ENCODE measurements at places on chromosomes 1 and 21.

DNA sequence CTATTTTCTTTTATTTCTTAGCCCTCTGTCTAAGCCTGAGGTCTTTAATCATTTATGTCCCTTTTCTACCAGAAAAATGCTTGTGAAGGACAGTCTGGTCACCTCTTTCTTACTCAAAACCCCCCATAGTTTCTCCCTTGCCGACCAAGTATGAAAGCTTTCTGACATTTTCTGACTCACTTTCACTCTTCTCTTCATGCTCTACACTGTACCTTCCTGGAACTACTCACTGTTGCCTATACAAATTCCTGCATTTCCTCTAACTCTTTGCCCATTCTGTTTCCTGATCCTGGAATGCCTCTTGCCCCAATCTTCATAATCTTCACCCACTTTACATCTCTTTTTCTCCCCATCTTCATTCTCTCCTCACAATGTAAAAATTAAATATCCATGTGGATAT, 380.0 kb downstream of the HHIPL2 start:
- DNase-seq: no peak

DNA sequence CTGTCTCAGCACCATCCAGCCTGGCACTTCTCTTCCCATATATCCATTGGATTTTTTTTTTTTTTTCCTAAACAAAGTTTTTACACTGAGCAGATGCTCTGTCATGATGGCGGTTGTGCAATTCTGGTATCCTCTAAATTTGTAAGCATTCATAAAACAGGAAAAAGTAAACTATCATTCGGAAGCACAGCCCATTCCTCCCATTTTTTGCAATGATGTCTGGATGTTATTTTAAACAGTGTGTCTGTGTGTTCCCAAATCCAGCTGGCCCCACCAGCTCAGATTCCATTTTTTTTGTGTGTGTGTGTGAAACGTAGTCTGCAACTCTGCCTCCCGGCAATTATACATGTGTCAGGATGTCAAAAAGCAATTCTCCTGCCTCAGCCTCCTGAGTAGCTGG, 33.5 kb downstream of the PDPN start:
- no peak for DNase-seq

- peak; percentile 48 for DNase-seq
Observed at GRCh38 chr1:157198619-157199420, 60.6 kb upstream of the ETV3 start.

DNA sequence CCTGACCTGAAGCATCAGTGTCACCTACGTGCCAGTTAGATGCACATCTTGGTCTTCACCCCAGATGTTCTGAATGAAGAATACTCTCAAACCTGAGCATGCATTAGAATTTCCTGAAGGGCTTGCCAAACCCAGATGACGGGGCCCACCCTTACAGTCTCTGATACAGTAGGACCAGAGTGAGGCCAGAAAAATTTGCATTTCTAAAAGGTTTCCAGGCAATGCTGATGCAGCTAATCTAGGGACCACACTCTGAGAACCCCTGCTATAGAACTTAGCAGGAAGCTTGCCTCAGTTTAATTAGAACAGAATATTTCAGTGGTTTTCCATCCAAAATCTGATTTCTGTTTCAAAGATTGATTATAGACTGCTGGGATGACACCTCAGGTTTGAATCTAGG, 9.9 kb upstream of the CTBS start:
- no peak for DNase-seq

- DNase-seq: no peak
Observed at GRCh38 chr1:196660272-196660671, 8.4 kb downstream of the CFH start.

DNA sequence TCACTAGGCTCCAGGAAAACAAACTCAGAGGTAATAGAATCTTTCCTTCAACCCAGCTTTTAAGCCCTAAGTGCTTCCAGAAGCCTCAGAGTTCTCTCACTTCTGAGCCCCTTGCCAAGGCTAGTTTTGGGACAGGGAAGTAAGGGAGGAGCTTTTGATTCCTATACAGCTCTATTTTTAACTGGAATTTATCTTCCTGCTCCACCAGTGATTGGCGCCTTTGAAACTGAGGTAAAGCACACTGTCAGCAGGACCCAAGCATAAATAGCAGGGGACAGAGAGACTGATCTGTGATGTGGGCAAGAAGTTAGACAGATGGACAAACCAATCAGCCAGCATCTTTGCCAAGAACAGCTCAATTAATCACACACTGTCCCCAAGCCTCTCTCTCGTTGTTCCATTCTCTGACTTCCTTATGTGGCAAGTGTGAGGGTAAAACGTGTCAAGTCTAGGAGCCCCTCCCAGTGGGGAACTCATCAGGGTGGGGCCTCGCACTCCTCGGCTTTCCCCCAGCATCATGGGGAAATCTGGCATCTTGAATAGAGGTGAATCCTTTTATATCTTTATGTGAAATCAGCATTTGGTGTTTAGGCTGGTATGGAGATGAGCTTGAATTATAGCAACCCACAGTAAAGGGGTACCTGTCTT, 40.2 kb upstream of the MPZL1 start:
- DNase-seq: no peak

GRCh38 chr1:39673215-39673614, 1.3 kb upstream of the NT5C1A start:
- no peak for DNase-seq

- no peak for DNase-seq
Observed at GRCh38 chr1:66354311-66355201, 179.4 kb upstream of the SGIP1 start.

- no peak for DNase-seq
Observed at GRCh38 chr1:175388285-175388684, 195.7 kb upstream of the KIAA0040 start.

DNA sequence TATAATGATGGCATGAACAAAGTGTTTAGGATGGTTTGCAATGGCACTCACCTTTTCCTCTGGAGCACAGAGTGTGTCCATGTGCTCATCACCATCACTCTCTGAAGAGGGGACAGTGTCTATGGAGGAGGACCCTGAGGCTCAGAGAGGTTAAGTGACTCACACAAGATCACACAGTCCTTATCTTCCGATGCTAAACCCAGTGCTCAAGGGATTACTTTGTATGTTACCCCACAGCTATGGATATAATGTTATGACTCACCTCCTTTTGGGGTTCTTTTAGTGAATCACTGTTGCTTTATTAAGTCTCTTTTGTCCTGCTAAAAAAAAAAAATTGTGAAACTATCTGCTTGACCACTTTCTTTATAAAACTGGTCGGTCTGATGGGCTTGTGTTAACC, 67.6 kb downstream of the TENT5C start:
- no peak for DNase-seq

DNA sequence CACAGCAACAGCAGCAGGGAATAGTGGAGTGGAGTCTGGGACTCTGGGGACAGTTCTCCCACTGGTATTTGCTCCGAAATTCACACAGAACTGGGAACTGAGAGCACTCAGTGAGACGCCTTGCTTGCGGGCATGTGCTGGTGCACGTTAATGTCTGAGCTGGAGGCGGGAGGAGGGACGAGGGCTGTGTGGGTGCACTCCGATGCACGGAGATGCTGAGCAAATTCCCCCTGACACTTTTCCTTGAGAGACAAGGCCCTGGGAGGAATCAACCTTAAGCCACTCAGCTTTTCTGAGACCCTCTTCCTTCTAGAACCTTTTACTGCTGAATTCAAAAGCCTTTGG, 2.8 kb downstream of the RGS8 start:
- DNase-seq: no peak

DNA sequence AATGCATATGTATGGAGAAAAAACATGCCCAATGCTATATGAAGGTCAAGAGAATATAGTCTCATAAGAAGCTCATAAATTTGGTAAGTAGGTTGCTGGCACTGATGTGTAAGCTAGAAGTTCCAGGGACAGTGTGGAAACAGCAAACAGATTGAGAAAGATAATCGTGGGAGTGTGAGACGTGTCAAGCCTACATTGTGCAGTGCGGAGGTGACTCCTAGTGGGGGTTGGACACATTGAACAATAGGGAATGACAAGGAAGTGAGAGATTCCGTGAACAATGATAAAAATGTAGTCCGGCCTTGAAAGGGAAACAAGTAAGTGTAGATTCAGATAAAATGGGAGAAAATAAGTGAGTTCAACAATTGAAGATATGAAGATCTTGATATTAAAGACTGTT, 788.4 kb upstream of the PRMT6 start:
- no peak for DNase-seq

DNA sequence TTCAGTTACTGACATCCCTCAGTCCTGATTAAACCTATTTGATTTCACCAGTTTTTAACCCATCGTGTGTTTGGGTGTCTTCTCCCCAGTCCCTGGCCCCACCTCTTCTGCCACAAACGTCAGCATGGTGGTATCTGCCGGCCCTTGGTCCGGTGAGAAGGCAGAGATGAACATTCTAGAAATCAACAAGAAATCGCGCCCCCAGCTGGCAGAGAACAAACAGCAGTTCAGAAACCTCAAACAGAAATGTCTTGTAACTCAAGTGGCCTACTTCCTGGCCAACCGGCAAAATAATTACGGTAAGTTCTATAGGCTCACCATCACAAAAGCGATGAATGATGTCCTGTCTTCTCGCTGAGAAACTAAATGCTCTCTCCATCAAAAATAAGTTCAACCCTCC, 28.7 kb downstream of the NBPF3 start:
- no peak for DNase-seq

DNA sequence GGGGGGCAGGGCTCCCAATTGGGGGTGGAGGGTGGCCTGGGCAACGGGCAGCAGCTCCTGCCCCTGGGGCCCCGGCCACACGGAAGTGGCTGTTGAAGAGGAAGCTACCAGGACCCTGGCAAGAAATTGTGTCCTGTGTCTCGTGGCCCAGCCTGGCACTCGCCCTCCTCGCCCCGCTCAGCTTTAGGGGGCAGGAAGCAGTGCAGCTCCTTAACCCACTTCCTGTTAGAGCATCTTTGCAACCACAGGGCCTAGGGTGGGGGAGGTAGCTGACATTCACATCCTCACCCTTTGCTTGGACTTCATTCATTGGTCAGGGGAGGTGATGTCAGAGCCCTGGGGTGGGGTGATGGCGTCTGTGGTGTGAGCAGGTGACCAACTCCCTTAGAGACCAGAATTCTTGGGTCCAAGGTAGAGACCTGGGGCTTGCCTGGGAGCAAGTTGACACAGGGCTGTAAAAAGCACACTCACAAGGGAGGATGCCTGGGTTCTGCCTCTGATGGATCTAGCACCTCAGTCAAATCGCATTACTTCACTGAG, at the start of gene ARHGAP30:
TSS of gene ARHGAP30 (minus strand) at position 161 of the 540 bp plus-strand sequence. CDS start 267 bp downstream, outside the sequence.
- no peak for DNase-seq

- no peak for DNase-seq
Observed at GRCh38 chr1:80607064-80607463, 1193.7 kb upstream of the ADGRL2 start.

DNA sequence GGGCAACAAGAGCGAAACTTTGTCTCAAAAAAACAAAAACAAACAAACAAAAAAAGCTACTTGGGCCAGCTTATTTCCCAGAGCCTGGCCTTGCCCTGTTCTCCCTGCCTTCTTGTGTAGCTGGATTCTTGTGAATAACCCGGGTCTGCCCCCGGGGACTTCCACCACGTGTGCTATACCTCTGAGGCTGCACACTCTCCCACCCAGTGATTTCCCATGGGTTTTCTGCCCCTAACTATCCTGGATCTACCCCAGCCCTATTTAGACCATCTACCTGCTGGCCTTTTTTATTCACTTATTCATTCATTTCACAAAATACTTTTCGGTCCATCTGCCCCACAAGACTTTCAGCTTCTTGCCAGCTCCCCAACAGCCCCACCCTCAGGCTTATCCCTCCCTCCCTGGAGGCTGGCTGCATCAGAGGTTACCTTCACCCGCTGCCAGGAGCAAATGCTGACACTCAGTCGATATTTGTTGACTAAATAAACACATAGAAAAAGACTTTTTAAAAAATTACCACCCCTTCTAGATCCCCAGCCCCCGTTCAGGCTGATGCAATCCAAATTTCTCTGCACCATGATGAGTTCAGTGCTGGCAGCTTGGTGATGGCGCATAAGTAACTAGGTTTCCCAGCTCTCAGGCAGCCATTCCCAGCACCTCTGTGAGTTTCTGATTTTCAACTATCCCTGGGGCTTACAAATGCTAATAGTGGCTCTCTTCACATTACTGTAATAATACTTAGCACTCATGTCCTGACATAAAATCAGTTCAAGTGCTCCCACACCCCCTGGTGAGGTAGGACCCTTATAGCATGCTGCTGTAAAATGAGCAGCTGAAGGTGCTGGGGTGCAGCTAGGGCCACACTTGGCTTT, 30.7 kb upstream of the TARBP1 start:
- no peak for DNase-seq

DNA sequence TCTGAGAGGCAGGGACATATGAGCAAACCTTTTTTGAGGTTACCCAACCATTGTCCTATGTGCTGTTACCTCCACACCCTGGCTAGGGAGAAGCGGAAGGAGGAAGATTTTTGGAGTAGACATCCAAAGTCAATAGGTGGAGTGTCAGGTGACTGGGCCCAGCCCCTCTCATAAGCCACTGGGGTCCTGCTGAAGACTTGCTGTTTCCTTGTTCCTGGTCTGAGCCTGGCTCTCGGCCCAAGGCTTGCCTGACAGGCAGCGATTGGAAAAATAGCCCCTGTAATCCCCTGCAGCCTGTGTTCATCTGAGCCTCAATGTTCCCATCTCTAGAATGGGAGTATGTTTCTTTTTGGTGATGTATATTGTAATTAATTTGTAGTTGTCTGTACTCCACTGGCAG, 6.9 kb upstream of the PIGR start:
- DNase-seq: no peak

GRCh38 chr1:218846181-218846580, 327.5 kb upstream of the LYPLAL1 start:
- no peak for DNase-seq

DNA sequence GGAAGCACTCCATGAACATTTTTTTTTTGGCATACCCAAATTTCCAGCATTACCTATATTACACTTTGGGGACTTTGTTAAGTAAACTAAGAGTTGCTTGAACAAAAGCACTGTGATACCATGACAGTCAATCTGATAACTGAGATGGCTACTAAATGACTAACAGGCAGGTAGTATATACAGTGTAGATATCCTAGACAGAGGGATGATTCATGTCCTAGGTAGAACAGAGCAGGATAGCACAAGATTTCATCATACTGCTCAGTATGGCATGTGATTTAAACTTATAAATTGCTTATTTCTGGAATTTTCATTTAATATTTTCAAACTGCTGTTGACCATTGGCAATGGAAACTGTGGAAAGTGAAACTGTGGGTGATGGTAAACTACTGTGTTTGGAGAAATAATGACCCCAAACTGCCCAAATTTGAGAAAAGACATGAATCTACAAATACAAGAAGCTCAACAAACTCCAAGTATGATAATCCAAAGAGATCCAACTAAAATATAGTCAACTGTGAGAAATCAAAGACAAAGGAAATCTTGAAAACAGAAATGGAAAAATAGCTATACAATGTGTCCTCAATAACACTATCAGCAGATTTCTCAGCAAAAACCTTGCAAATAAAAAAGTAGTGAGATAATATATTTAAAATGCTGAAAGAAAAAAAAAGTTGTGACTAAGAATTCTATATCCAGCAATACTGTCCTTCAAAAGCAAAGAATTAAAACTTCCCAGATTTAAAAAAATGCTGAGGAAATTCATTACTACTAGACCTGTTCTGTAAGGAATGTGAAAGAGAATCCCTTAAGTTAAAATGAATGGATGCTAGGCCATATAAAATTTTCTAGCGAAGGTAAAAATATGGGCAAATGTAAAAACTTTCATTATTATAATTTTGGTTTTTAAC, 410.4 kb downstream of the DUSP10 start:
- no peak for DNase-seq

- DNase-seq: no peak
Observed at GRCh38 chr1:197173571-197174507, 27.4 kb upstream of the ASPM start.

GRCh38 chr1:53182716-53183094, 13.9 kb upstream of the CPT2 start:
- DNase-seq: no peak

All from NCI-H2107 (cell line).